ENCODE measurements at places on chromosomes 4 and X. TPM values are rescaled to one million over a fixed set of nuclear protein-coding genes. Genes with fewer than 3 reads are reported as not detected.

RAI2 gene
- 4.8 TPM for total RNA-seq

- no peaks in the 10 kb centered on the region for H3K36me3 ChIP-seq
- H3K27ac ChIP-seq = peak overlapping the region; percentile 64
- H3K4me3 ChIP-seq = no peak overlapping the region
- no peaks in the 10 kb centered on the region for H3K4me1 ChIP-seq
Measured at GRCh38 chr4:38160487-38161207, 200.4 kb downstream of the PTTG2 start.

DNA sequence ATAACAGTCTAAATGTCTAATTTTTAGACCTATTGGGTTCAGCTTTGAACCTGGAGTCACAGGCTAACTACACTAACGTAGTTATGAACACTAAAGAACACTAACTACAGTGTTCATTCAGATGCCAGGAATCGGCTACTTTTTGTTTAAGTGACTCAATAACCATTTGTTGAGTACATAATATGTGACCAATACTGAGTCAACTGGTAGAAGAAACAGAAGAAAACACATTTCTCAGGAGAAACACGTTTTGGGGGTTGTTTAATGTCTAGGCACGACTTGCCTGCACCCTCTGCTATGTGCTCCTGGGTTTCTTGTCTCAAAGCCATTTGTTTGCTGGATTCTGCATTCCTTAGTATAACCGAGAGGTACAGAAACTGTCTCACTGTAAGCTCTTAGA lies 18.6 kb upstream of the CLNK start:
- no peak overlapping the region for H3K27ac ChIP-seq
- DNase-seq = no peak
- H3K27me3 ChIP-seq = no peaks in the 10 kb centered on the region
- no peaks in the 10 kb centered on the region for H3K36me3 ChIP-seq
- no peaks in the 10 kb centered on the region for H3K4me1 ChIP-seq

ABCD1 gene
- total RNA-seq = 17.9 TPM

GRCh38 chr4:140326395-140326993 lies 47.0 kb upstream of the SCOC start:
- no peaks in the 10 kb centered on the region for H3K27me3 ChIP-seq
- H3K27ac ChIP-seq = no peak overlapping the region
- H3K4me1 ChIP-seq = no peaks in the 10 kb centered on the region
- no peaks in the 10 kb centered on the region for H3K36me3 ChIP-seq
- DNase-seq = peak; percentile 66

GRCh38 chrX:120001787-120002186 lies 58.2 kb upstream of the NKAP start:
- peaks cover 89% of the 10 kb centered on the region for H3K27me3 ChIP-seq
- no peak overlapping the region for H3K27ac ChIP-seq
- H3K4me1 ChIP-seq = no peaks in the 10 kb centered on the region
- no peak for DNase-seq
- H3K36me3 ChIP-seq = no peaks in the 10 kb centered on the region
- H3K4me3 ChIP-seq = no peak overlapping the region

DNA sequence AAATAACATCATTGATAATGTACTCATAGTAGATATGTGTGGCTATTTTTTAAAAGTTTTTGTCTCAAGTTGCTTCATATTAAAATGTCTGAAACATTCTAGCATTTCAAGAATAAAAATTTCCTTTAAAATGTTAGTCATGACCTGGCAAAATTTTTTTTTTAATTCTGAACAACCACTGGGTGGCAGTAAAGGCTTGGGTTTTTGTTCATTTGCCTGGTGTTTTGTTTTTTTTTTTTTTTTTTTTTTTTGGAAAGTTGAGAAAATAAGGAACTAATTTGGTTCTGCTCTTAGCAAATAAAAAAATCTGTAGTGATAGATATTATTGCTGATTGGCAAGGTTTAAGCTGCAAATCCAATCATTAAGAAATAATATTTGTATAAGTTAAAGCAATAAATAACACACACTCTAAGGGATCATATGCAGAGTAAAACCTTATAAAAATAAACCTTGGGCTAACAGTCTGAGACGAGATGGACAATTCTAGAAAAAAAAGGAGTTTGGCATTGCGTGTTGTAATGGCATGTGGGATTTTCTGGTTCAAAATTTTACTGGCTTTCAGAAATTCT lies 81.4 kb downstream of the CEP44 start:
- DNase-seq = no peak
- H3K27ac ChIP-seq = no peak overlapping the region
- no peaks in the 10 kb centered on the region for H3K27me3 ChIP-seq
- no peaks in the 10 kb centered on the region for H3K36me3 ChIP-seq
- no peak overlapping the region for H3K4me3 ChIP-seq

DNA sequence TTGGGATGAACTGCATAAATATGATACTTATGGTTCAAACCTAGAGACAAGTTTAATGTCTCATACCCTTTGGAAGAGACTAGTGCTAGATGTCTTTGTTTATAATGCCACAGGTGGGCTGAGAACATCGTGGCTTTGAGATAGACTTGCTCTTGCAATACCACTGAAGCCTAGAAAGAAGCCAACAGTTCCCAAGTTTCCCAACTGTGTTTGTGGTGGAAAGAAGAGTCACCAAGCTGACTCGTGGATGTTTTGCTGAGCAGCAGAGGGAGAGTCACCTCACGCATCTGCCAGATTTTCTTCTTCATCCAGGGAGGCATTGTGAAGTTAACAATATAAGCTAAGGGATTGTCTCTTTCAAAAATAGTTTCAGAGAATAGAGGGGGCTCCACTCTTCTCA lies 1076.2 kb downstream of the C4orf33 start:
- no peak for DNase-seq
- H3K27me3 ChIP-seq = no peaks in the 10 kb centered on the region
- no peak overlapping the region for H3K27ac ChIP-seq
- no peaks in the 10 kb centered on the region for H3K36me3 ChIP-seq

BCLAF3 gene
- 4.4 TPM for total RNA-seq

GRCh38 chr4:186592445-186592844 lies 37.1 kb upstream of the MTNR1A start:
- H3K27me3 ChIP-seq = no peaks in the 10 kb centered on the region
- H3K4me3 ChIP-seq = no peak overlapping the region
- no peak for DNase-seq
- no peaks in the 10 kb centered on the region for H3K4me1 ChIP-seq

GRCh38 chr4:57156242-57156990 lies 46.2 kb upstream of the IGFBP7 start:
- no peaks in the 10 kb centered on the region for H3K4me1 ChIP-seq
- H3K36me3 ChIP-seq = no peaks in the 10 kb centered on the region
- H3K27me3 ChIP-seq = no peaks in the 10 kb centered on the region
- DNase-seq = no peak
- H3K27ac ChIP-seq = no peak overlapping the region
- H3K4me3 ChIP-seq = no peak overlapping the region

- H3K27ac ChIP-seq = no peak overlapping the region
- no peak overlapping the region for H3K4me3 ChIP-seq
- DNase-seq = no peak
- no peaks in the 10 kb centered on the region for H3K36me3 ChIP-seq
- H3K4me1 ChIP-seq = no peaks in the 10 kb centered on the region
Measured at GRCh38 chr4:181982856-181983255, 260.3 kb upstream of the TENM3 start.

DNA sequence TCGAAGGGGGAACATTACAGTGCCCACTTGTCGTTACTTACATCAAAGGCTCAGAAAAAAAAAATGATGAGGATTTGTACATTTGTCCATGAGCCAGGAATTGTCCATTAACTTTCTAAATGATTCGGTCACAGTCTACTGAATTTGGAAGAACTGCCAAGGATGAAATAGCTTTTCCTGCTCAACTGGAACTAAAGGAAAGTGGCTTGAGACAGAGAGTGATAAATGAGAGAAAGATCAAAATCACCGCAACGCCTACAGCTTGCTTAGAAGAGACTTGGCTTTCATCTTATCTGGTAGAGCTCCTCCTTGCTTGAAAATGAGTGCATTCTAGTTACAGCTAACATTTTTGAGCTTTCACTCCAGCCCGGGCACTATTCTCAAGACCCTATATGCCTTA lies 55.5 kb upstream of the ADGRG2 start:
- DNase-seq = no peak
- H3K36me3 ChIP-seq = no peaks in the 10 kb centered on the region
- H3K4me3 ChIP-seq = no peak overlapping the region

DNA sequence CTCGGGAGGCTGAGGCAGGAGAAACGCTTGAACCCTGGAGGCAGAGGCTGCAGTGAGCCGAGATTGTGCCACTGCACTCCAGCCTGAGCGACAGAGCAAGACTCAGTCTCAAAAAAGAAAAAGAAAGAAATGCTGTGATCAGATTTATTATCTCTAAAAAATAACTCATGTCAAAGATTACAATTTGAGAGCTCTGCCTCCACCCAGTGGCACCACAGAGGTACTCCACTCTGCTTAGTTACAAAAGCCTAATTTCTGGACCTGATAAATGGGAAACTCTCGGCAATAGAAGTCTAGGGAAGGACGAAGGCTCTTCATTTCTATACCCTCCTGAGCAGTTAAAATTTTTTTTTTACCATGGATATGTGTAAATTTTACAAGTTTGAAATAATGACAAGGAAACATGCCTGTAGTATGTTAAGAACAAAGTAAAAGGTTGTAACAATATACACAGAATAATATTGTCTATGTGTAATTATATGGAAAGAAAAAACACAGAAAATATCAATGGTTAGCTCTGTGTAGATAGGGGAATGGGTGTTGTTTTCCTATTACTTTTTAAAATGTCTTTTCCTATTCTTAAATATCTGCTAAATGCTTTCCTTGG lies 149.8 kb downstream of the STIM2 start:
- DNase-seq = peak; percentile 81
- no peaks in the 10 kb centered on the region for H3K27me3 ChIP-seq

PGAM4 gene
- total RNA-seq = 0.51 TPM

GRCh38 chr4:6562931-6563901 lies 11.8 kb upstream of the MAN2B2 start:
- no peaks in the 10 kb centered on the region for H3K4me1 ChIP-seq
- no peak overlapping the region for H3K27ac ChIP-seq
- H3K36me3 ChIP-seq = no peaks in the 10 kb centered on the region
- H3K4me3 ChIP-seq = no peak overlapping the region
- peaks cover 89% of the 10 kb centered on the region for H3K27me3 ChIP-seq

DNA sequence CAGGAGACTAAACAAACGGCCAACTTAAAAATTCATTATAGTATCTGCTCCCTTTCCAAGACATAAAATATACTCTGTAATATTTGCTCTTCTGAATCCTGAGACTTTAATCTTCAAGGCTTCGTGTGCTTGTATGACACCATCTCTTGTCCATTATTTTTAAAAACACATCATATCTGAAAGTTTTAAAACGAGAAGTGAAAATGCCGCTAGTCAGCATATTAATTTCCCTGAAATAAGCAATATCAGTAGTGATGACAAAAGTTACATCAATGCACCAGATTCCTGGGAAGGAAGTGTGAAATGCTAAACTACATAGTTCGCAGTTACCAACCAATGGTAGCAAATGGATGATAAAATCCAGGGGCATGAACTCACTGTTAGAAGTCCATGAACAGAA lies 66.8 kb upstream of the EXOC1L start:
- no peaks in the 10 kb centered on the region for H3K36me3 ChIP-seq
- H3K4me3 ChIP-seq = no peak overlapping the region
- no peak overlapping the region for H3K27ac ChIP-seq
- no peaks in the 10 kb centered on the region for H3K4me1 ChIP-seq
- H3K27me3 ChIP-seq = no peaks in the 10 kb centered on the region

IL21 gene
- not detected for total RNA-seq

DNA sequence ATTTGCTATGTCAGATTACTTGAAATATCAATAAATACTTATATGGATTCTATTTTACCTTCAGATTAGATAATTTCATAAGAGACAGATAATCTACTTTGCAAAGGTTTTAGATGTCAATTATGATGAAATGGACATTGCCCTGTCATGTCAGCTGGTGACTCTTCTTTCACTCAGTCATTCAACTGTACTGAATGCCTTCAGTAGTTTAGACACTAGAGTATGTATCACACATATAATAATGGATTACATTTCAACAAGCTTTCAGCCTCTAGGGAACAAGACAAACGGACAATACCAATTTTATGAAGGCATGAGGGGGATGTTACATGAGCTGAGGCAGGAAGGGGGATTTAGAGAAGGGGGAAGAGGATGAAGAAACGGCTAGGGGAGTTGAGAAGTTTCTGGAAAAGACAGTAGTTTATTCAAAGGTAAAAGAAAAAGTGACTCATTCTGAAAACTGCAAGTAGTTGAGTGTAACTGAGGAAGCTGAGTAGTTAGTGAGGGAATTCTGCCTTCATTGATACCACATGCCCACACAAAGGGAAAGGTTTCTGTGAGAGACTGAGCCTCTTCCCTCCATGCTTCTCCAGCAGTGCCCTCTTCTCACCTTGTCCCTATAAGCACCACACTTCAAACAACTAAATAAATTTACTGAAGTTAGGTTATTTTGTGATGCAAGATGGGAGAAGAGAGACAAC lies 25.7 kb downstream of the SLC9B2 start:
- no peaks in the 10 kb centered on the region for H3K36me3 ChIP-seq
- H3K27me3 ChIP-seq = no peaks in the 10 kb centered on the region
- H3K27ac ChIP-seq = no peak overlapping the region
- H3K4me3 ChIP-seq = no peak overlapping the region
- H3K4me1 ChIP-seq = no peaks in the 10 kb centered on the region

FGF2 gene
- 22.9 TPM for total RNA-seq

GRCh38 chrX:153644356-153645125 lies 2.5 kb upstream of the DUSP9 start:
- H3K27me3 ChIP-seq = peaks cover 83% of the 10 kb centered on the region
- no peaks in the 10 kb centered on the region for H3K36me3 ChIP-seq
- no peaks in the 10 kb centered on the region for H3K4me1 ChIP-seq

GRCh38 chr4:151604238-151604637 lies 156.6 kb downstream of the GATB start:
- no peaks in the 10 kb centered on the region for H3K36me3 ChIP-seq
- no peak overlapping the region for H3K27ac ChIP-seq
- H3K4me1 ChIP-seq = no peaks in the 10 kb centered on the region
- H3K4me3 ChIP-seq = no peak overlapping the region

CNGA2 gene
- total RNA-seq = not detected
